ENCODE measurements at places on chromosomes 2 and 18.

DNA sequence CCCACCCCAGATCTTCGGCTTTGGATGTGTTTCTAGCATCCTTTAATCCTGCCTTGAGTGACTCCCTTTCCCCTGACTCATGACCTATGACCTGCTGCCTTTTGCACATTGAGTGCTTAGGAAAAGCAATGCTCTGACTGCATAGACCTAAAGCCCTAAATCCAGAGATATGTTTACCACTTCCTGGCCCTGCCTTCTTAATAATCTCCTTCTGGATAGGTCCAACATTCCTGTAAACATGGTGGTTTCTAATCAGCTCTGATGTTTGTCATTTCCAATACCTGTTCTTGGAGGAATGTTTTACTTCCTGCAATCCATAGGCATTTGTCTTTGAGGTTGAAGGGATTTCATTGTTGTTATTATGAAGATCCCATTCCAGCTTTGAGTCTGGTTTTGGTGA is 2.3 kb downstream of the SLC3A1 start:
- no peak for DNase-seq

- no peak for DNase-seq
Observed at GRCh38 chr2:224141304-224141703, 102.2 kb upstream of the SERPINE2 start.

DNA sequence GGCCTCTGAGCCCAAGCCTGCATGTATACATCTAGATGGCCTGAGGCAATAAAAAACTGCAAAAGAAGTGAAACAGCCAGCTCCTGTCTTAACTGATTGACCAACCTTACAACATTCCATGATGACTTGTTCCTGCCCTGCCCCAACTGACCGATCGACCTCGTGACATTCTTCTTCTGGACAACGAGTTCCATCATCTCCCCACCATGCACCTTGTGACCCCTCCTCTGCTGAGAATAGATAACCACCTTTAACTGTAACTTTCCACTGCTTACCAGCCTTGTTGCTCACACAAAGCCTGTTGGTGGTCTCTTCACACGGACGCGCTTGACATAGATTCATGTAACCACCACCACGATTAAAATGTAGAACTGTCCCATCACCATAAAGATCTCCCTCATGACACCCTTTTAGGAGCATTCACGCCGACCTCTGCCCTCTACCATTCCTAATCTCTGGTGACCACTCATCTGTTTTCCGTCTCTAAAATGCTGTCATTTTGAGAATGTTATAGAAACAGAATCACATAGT is 120.1 kb upstream of the REV1 start:
- DNase-seq: no peak

DNA sequence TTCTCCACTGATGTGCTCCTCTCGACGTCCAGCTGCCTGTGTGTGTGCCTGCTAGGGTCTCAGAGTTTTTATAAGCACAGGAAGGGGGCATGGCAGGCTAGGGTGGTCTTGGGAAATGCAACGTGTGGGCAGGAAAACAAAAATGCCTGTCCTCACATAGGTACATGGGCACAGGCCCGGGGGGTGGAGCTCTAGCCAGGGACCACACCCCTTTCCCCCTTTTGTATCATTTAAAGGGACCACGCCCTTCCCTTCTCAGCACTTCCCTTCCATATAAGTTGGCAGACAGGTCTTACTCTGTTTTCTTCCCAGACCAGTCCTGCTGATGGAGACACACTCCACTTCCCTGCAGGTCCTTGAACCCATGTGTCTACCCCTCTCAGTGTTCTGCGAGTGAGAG is 645.0 kb downstream of the CBLN2 start:
- DNase-seq: no peak

DNA sequence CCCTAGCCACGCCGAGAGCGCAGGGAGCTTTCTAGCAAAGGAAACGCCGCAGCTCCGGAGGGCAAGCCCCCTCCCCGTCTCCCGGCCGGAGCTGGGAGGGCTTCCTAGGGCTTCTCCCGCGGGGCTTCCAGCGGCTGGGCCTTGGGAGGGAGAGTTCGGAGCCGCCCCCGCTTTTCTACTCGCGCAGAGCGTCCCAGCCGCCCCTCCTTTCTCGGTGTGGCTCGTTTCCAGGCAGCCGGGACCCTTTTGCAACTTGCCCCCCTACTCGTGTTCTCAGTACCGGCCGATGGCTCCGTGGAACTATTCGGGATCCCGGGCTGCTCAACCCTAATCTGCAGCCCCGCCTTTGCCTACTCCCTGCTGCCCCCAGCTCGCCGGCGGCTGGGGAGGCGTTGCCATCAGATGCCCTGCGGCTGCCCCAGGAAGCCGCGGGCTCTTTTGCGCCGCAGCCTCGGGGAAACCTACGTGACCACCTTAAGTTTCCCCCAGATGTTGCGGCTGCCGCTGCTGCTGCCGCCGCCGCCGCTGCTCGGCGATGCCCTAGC is 1.5 kb upstream of the NR4A2 start:
- peak; percentile 92 for DNase-seq

- DNase-seq: no peak
Observed at GRCh38 chr2:171763602-171764001, 76.3 kb downstream of the DYNC1I2 start.

DNA sequence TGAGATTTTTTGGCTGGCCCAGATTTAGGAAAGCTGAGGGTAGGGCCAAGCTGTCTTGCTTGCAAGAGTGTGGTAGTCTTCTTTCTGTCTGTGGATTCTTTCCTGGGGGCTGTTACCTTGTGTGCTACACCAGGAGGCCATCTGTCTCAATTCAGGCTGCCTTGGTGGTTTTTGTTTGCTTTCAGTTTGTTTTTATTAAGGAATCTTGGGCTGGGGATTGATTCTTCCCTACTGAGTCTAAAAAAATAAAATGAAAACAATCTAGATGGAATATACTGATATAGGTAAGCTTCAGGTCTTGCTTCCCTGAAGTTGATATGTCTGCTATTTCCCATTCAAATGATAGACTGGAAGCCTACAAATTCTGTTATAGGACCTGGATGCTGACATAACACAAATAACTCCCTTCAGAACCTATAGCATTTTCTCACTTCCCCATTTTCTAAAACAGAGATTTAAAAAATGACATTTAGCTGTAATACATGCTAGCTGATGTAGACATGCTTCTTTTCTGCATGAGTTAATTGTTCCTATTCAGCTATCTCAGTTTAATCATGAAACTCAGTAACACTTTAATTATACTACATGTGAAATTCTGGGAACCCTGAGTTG is 5.3 kb downstream of the LHCGR start:
- DNase-seq: no peak

DNA sequence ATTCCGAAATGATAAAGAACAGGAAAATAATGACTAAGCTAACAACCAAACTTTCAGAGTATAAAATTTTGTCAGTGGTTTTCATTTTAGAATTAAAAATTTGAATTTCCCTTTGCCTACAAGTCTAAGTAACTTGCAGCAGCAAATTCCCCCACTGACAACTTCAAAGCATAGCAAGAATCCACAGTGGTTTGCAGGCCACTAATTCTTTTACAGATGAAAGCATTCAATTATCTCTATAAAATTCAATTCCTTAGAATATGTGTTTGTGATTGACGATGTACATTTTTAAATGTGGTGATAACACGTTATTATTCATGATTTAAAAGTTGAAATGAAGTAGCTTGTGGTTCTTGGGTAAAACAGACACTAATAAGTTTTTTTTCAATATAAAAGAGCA is 100.6 kb downstream of the SMAD2 start:
- DNase-seq: no peak

DNA sequence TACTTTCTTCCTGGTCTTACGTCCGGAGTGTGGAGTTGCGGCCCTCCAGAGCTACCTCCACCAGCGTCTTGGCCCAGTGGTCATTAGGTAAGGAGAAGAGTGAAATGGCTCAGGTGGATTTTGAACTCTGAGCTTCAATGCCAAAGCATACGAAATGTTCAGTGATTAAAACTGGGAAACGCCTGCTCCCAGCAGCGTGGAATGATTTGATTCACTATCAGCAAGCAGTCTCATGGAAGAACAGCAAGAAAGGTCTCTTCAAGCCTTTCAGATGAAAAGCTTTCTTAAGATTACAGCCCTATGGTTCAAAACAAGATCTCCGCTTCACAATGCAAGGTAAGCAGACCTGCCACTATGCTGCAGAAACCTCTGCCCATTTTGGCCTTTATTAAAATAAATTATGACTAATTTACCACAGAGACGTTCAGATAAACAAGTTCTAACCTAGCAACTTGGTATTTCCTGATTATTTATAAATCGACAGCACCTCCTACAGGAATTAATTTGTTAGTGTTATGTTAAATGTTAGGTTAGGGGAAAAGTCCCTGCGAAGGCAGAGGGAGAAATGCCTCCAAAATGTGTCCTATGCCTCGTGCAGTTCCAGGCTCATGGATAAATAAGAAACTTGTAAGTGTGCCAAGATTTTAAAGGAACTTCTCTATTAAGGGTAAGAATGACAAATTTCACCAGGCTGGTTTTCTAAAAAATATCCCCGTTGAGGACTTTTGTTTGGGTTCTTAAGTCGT is 10.1 kb downstream of the SP9 start:
- no peak for DNase-seq

DNA sequence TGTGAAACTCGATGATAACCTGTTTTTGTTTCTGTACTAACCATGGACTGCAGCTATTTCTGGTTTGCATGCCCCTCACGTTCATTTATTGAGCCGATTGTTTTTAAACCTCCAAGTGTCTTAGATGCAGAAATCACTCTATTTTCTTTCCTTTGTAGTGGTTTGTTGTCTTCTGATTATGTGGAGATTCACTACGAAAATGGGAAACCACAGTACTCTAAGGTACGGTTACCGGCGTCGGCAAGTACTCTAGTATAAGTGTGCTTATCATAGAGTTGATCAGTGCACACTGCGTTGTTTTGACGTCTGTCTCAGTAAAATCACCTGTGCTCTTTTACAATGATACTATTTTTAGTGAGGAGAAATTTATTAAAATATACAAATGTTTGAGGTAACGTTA is 87.4 kb downstream of the ADAM23 start:
- DNase-seq: no peak

- DNase-seq: no peak
Observed at GRCh38 chr18:55420665-55421307, 167.2 kb downstream of the TCF4 start.

GRCh38 chr2:114192362-114192761 is 250.1 kb upstream of the DPP10 start:
- no peak for DNase-seq

- DNase-seq: peak; percentile 69
Observed at GRCh38 chr2:230931556-230932231, 6.7 kb upstream of the GPR55 start.

- no peak for DNase-seq
Observed at GRCh38 chr2:127874378-127875269, 11.1 kb downstream of the AMMECR1L start.

DNA sequence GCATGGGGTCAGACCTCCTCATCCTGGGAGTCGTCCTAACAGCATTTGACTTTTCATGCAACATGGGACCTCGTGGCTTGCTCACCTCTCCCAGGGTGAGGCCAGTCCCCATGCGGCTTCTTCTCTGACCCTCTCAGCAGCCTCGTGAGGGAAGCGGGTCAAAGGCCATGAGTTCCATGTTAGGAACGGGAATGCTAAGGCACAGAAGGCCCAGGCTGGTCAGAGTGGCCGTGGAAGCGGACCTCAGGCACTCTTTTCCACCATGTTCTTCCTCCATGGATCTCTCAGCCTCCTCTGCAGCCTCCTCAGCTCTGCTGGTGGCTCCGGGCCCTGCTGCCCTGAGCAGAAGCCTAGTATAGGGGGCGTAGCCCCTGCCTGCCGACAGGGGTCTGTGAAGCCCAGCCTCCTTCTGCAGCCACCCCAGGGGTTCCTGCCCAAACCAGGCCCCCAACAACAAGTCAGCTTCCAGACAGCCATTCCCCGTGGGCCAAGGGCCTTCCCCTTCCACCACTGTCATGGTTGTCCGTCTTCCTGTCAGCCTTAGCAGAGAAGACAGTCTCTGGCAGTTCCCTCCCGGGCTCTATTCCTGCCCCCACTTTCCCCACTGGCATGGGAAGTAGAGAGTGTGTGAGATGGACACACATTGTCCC is 60.0 kb upstream of the OTOF start:
- DNase-seq: peak; percentile 59

DNA sequence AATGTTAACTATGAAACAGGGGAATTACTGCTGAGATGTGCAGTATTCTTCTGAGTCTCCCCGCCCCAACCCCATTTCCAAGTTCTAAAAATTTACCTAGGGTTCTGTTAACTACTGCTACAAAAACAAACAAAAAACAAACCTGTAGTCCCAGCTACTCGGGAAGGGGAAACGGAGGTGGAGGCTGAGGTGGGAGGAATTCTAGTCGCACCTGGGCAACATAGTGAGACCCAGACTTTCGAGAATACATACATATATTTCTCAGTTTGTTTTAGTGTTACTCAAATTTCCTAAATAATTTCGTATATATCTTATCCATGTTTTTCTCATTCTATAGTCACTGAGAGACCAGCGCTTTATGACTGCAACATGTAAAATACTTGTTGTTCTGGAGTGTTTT is 989 bp downstream of the STAM2 start:
- DNase-seq: no peak

- DNase-seq: no peak
Observed at GRCh38 chr2:20357638-20358389, 7.2 kb upstream of the PUM2 start.

DNA sequence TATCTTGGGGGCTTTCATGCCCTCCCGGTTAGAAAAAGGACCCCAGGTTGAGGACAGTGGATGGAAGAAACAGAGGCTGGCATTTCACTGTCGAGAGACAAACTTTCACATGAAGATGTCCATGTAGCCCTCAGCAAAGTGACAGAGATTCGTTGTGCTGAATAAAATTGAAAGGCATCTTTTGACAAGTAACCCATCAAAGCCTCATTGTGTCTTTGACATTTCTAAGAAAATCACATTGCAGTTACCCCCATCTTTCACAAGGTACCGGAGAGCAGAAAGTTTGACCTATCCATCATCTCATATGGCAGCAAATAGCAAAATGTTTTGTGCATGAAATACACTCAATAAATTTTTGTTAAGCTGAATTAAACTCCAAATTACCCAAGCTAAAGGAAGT is 2.0 kb upstream of the MBP start:
- DNase-seq: no peak

DNA sequence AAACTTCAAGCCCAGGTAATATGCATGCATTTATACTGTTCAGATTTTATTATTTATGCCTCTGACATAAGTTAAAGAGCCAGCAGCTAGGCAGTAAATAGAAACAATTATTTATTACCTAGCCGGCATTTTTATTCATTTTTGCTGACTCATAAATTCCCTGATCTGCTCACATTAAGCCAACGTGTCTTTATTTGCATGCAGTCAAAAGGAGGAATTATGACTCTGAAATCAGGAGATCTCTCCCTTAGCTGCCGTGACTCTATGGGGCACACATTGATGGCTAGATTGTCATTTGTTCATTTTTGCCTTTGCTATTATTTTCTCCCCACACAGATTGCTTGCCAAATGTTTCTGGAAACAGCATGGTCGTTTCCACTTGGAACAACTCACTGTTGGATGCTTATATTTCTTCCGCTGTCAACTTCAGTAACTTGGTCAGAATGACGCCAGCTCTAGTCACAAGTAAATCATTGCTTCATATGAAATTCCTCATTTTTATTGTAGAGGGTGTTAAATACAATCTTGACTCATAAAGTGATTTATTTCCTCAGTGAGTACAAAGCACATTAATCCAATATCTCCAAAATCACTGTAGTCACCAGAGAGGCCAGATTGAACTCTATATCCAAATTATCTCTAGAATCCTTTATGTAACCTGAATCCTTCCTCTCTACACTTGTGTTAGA is 15.9 kb upstream of the ZBTB14 start:
- DNase-seq: no peak

- no peak for DNase-seq
Observed at GRCh38 chr2:181853696-181854095, 37.8 kb upstream of the ITPRID2 start.
